AG08395 (cell line): ENCODE measurements at places on chromosomes 11 and 22.
A peak's percentile ranks its signal among the peaks of the same experiment; 100 is the strongest.

DNA sequence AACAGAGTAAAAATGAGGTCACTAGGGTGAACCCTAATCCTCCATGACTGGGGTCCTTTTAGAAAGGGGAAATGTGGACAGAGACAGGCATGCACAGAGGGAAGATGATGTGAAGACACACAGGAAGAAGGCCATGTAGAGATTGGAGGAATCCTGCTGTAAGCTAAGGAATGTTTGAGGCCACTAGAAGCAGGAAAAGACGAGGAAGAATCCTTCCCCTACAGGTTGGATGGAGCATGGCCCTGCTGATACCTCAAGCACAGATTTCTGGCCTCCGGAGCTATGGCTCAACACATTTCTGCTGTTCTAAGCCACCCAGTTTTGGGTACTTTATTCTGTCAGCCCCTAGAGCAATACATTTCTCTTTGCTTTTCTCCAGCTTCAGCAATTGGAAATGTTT lies 486.9 kb downstream of the MIAT start:
- DNase-seq, result peak; percentile 9

DNA sequence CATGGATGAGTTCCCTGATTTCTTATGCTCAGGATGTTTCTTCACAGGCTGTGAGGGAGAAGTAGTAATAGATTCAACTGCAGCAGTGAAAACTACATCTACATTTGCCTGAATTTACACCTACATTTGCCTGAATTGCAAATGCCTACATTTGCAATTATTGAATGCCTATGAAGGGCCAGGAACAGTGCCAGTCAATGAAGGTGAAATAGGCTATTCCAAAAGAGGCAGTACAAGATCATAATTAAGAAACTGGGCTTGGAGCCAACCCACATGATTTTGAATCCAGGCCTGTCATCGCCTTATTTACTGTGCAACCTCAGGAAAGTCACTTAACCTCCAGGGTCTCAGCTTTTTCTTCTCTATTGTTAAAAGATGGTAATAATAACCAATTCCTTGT lies 1353.3 kb downstream of the FAM181B start:
- DNase-seq, result no peak

DNA sequence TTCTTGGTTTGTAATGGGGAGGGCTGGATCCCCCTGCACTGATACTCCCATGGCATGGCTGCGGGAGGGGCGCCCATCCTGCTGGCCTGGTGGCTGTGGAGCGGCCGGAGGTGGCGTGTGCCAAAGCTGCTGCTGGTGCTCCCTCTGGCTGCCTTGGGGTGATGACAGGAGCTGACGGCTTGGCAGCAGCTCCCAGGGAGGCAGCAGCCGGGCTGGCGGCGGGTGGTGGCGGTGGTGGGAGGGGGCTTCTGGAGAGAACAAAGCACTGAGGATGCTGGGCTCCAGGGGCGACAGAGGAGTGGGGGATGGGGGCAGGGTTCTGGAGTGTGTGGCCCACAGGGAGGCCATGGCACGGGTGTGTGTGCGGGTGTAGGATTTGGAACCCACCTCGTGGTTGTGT lies 11.4 kb upstream of the MPPED1 start:
- no peak for DNase-seq

GRCh38 chr11:9399466-9399865 lies 15.0 kb downstream of the IPO7 start:
- peak; percentile 35 for DNase-seq

- DNase-seq, result no peak
Measured at GRCh38 chr11:113253406-113253805, 61.0 kb upstream of the TTC12 start.

DNA sequence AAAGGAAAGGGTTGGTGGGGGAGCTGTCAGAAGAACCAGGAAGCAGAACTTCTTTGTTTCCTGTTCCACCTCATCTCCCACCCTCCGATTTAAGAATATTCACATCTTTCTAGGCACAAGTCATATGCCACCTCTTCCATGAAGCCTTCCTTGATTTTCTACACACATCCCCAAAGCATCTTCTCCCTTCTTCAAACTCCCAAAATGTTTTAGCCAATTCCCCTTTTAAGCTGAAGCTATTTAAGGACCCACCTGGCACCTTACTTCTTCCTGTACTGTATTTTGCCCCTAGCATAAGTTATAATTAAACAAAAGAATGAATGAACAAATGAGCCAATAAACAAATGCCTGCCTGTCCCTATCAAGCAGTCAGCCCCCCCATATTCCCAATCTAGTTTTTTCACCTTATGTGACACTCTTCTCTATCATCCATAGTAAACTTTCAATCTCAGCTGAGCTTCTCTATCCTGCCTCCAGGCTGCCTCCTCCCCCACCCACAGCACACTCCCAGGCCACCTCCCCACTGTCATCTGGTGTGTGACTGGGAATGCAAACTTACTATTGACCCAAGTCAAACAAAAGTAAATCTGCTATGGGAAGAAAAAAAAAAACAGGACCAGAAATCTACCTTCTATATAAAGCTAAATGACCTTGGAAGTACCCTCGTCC lies 3.9 kb downstream of the TNKS1BP1 start:
- DNase-seq, result no peak

DNA sequence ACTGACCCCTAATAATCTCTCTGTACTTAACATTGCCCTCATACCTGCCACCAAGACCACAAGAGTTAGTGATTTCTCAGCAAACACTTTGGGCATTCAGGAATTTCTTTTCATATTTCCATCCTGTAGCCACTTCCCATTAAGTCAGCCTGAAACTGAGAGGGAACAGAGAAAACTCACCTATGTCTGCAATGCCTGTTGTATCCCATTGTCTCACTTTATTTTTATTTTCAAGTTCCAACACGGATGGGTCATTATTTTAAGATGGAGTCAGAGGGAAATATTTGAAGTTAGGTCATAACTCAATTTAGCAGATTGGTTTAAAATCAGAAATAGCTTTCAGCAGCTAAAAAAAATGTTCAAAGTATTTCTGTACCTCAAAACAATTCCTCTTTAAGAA lies 937.8 kb upstream of the CHORDC1 start:
- DNase-seq, result no peak

- no peak for DNase-seq
Measured at GRCh38 chr11:132770829-132771530, 761.3 kb downstream of the OPCML start.

DNA sequence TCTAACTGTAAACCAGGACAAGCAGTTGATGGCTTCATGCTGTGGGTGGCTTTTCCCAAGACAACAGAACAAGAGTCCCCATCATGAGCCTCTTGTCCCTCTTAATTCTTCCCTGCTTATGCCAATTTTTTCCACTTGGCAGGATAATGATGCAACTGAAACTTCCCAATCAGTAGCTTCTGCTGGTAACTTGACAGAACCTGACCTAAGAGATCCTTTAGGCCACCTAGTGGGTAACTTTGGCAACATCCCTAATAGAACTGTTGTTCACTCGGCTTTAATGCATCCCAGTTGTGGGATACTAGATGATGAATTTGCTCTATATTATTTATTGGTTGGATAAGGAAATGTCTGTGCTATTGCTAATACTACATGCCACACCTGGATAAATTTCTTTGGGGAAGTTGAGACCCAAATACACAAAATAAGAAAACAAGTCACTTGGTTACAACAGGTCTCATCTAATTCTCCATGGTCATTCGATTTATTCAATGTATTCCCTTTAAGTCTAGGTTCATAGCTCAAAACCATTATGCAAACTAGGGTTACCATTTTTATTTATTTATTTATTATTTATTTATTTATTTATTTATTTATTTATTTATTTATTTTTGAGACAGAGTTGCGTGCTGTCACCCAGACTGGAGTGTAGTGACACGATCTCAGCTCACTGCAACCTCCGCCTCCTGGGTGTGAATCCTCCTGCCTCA lies 41.4 kb upstream of the NFAM1 start:
- DNase-seq, result peak; percentile 71

- DNase-seq, result no peak
Measured at GRCh38 chr11:117671370-117671769, 125.6 kb downstream of the DSCAML1 start.

- no peak for DNase-seq
Measured at GRCh38 chr22:27270818-27271510, 530.6 kb downstream of the MN1 start.

GRCh38 chr11:1927026-1927847 lies 7.7 kb downstream of the TNNT3 start:
- no peak for DNase-seq

DNA sequence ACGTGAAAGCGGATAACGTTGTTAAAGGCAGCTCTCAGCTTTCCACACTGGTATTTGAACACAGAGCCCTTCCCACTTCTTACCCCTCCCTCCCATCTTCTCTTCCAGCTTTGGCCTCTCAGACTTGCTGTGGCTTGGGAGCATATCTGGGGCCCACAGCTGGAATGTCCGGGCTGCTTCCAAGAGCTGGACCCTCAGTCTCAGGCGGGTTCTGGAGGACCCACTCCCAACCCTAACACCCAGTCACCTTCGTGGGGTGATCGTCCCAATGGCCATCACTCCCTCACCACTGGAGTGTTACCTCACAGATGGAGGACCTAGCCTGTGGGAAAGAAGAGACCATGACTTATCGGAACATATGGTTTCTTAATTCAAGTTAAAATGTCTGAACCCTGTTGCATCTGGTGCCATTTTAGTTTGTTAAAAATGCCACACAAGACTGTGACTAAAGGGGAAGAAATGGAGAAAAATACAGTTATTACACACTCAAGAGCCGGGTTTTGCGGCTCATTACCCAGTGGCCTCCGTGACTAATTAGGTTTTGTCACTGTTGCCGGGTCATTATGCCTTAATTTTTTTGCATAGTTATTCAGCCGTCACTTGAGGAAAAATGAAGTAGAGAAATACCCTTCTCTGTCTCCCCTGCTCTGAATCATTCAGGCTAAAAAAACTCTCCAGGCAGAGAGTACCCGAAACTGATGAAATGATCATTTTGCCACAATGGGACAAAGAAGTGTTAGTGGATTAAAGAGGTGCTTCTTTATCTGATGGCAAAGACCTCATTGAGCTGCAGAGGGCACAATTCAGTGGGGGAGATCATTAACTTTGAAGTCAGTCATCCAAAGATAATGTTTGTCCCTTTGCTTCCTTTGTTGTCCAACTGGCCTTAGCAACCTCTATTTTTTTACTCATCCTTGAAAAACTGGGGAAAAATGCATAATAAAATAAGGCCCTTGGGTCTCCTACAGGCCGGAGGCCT lies 87.2 kb upstream of the HTATIP2 start:
- no peak for DNase-seq

DNA sequence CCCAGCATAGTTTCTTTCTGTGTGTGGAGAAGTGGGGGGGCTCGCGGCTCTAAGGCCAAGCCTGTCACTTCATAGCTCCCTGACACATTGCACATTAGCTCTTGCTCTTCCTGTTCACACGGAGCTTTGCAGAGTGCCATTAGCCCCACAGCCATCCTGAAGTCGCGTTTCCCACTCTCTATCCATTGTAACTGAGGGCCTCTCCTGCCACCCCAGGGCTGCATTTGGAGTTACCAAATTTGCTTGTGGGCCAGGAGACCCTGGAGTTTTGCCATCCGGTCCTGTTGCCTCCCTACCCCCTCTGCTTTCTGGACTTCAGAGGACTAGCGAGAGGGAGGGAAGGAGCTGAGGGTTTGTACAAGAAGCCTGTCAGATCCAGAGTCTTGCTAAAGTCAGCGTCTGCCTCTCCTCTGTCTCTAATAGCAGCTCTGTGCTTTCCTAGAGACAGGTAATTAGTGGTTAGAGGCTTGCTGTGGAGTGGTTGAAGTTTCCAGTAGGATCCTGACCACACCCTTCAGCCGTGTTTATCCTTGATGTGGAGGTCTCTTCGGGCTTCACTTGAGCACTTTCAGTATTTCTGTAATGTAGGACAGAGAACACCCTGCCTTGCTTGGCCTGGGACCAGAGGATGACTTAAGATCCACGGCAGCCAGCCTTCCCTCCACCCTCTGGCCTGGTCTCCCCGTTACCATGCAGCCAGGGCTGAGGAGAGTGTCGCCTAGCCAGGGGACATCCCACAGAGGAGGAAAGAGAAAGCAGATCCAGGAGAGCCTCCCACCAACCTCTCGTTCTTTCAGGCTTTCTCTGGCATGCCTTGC lies 14.1 kb downstream of the DCPS start:
- peak; percentile 75 for DNase-seq

- DNase-seq, result no peak
Measured at GRCh38 chr11:2880646-2881045, 4.9 kb downstream of the CDKN1C start.

DNA sequence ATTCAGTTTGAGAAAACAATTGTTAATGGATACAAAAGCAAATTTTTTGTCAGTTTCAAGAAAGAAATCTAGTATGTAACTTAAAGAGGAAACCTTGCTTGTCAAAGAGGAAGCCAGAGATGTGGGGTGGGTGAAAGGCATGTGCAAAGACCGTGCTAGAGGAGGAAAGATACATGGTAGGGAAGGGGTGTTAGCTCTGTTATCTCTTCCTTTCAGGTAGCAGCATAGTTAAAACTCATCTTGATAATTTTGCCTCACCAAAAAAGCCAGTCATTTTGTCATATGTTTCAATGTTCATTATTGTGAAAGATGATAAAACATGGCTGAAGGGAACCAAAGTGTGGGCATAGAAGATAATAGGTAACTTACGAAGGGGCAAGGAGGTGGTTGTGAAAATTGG lies 2.6 kb upstream of the MS4A2 start:
- DNase-seq, result no peak

DNA sequence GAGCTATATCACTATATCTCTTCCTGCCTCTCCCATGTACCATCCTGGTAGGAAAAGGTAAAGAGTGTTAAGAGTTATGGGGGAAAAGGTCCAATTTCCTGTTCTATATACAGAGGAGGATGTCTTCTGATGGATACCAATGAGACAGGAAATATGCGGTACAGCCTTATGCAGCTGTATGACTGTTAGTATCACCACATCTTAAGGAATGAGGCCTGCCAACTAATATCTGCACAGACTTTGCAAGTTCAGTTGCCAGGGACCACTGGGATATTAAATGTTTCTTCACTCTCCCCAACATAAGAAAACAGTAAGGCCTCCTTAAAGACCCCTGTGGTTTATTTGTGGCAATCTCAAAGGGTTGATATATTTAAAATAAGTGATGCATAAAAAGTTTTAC lies 1182.5 kb downstream of the LRRC4C start:
- DNase-seq, result no peak

DNA sequence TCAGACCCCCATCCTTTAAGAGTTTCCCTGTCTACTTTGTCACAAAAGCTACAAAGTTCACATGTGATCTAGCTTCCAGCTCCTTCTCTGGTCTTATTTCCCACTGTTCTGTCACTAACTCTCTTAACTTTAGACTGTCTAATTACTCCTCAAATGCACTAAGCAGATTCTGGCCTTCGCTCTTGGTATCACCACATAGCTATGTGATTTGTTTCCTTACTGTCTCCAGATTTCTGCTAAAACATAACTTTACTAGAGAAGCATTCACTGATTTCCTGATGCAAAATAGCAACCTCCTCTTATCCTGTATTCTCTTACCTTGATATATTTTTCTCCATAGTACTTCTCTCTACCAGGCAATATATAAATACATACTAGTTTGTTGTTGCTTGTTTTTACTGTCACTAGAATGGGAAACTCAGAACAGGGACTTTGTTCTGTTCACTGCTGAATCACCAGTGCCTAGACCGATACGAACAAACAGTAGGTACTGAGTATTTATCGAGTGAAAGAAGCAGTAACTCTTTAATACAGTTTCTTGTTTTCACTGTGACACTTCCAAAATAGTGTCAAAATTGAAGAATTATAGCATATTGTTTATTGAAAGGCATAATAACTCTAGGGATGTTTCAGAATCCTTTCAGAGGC lies 205.6 kb downstream of the DDX10 start:
- peak; percentile 51 for DNase-seq

GRCh38 chr22:48592066-48592345 lies 1235.7 kb downstream of the BRD1 start:
- DNase-seq, result no peak

GRCh38 chr22:29098296-29098695 lies 25.5 kb downstream of the KREMEN1 start:
- DNase-seq, result no peak
